ENCODE measurements at places on chromosomes 1 and 21.

DNA sequence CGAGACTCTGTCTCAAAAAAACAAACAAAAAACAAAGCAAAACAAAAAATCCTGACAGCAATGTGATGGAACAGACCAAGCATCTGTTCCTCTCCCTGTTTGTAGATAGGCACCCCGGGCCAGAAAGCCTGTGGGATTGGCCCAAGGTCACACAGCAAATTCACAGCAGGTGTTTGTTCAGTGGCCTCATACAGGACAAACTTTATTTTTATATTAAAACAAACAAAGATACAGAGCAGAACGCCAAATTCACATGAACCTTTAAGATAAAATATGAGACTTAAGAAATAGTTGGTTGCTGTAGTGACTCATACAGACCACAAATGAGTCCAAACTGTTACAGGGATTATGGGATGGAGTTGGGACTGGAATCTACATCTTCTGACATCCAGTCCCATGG, 2.3 kb upstream of the CELA2A start:
- no peak for DNase-seq

DNA sequence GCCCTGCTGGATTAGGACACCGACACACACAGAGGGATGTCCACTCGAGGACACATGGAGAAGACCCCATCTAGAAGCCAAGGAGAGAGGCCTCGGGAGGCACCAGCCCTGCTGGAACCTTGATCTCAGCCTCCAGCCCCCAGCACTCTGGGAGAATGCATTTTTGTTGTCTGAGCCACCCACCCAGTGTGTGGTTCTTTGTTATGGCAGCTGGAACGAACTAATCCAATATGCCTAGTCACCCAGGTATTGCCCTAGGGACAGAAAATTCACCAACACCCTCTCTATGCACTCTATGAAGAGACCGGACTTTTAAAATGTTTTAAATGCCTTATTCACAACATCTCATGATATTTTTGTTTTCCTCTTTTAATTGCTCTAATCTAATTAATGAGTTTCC, 117.4 kb downstream of the CRYAA start:
- DNase-seq: no peak

DNA sequence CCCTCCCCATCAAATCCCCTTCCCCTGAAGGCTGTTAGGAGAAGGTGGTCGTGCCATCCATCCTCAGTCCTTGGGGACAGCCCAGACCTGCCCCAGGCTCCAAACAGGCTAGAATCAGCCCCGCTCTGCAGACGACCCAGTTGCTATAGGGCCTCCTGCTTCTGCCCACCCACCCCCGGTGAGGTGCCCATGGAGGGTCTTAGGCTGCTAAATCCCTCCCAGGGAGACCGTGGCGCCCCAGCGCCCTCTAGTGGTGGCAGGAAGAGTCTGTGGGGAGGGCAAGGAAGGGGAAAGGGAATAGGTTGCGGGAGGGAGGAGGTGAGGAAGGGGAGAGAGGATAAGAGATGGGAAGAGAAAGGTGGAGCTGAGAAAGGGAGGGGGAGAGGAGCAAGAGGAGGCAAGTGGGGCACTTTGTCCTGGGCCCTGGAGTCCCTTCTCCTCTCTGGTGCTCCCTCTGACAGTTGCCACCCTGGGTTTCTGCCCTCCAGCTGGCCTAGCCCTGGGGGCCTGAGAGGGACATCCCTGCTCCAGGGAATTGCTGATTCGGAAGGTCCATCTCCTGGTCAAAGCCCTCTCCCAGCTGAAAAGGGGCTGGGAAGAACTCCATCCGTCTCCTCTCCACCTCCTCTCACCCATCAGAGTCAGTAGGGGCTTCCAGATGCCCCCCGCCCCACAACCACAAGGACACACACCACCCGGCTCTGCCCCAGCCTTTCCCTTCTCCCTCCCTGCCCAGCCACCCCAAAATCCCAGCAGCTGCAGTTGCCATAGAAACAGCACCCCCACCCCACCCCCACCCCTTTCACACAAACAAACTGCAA, 55.4 kb downstream of the CAMK2N1 start:
- DNase-seq: no peak

DNA sequence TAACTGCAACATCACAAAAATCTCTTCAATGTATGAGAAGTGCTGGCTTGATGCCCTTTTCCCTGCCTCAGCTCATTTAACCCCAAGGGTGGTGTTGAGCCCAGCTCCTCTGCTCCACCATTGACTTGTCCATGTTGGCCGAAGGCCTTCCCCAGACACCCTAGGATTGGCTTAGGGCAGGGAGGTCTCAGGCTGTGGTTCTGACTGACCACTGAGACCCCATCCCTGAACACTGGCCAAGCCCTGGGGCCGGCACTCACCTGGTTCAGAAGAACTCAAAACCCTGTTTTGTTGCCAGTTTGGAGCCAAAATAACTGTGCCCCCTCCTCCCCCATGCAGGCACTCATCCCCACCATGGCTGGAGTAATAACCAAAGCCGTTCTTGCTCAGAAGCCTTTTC, 38.6 kb downstream of the NENF start:
- DNase-seq: no peak

- no peak for DNase-seq
These were observed 36.6 kb upstream of the WNT2B start for GRCh38 chr1:112472142-112472541.

GRCh38 chr1:21774835-21775549, 8.0 kb downstream of the USP48 start:
- DNase-seq: no peak

- peak; percentile 8 for DNase-seq
These were observed at the start of gene PADI2 for GRCh38 chr1:17119076-17119772. PADI2 (minus strand) TSS chr1:17119451; CDS start chr1:17119371, 80 bp downstream.

DNA sequence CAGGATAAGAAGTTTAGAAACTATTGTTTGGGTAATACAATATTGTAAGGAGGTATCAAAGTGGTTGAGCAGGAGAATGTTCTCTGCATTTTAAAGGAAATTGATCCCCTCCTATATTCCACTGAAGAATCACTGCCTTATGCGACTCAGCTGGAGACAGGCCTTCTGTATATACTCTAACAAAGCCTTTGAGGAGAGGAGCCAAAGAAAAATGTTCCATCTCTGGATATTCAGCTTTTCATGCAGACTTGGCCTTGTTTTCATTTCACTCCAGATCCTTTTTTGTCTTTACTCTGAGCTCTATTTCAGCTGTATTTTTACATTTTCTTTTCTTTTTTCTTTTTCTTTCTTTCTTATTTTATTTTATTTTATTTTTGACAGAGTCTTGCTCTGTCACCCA, 42.1 kb upstream of the S1PR1 start:
- no peak for DNase-seq

DNA sequence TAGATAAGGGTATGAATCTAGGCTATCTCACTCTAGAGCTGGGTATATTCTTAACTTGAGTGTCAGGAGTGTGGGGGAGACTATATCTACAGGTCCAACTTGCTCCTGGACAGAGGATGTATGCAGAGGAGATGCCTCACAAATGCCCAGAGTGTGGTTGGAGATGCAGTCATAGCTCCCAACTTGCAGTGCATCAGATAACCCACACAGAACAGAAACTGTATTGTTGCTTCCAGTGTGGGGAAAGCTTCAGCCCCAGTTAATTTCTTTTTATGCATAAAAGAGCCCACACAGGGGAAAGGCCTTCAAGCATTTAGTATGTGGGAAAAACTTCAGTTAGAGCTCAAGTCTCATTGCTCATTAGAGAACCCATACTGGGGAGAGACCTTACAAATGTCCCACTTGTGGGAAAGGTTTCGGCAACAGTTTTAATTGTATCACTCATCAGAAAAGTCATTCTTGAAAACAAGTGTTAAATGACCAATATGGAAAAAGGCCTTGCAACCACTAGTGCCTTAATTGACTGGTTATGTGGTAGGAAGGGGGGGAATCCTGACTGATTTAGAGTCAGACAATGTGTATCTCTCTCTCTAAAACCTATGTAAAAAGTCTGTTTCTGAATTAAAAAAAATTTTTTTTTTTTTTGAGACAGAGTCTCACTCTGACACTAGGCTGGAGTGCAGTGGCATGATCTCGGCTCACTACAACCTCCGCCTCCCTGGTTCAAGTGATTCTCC, 67.9 kb downstream of the EBNA1BP2 start:
- no peak for DNase-seq

- DNase-seq: no peak
These were observed 56.8 kb downstream of the ITGB3BP start for GRCh38 chr1:63466181-63466580.

- no peak for DNase-seq
These were observed 112.5 kb upstream of the CACHD1 start for GRCh38 chr1:64357422-64357821.

GRCh38 chr1:163436140-163436812, 114.5 kb downstream of the NUF2 start:
- no peak for DNase-seq

GRCh38 chr1:243740255-243740999, 109.6 kb downstream of the AKT3 start:
- no peak for DNase-seq

DNA sequence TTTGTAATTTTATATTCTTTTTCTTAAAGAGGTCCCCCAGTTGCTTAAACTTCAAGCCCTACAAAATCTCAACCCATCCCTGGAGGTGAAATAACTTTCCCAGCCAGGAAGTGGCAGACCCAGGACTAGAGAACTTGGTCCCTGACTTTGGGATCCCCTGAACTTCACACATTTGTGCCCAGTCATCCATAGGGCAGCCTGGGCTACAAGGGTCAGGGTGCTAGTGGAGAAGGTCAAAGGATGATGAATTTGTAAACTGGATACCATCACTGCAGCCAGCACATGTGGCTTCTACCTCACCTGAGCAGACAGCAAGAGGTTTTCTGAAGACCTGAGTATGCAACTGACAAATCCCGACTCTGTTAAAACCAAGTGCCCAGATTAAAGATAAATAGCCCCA, 31.4 kb downstream of the HIVEP3 start:
- no peak for DNase-seq

- DNase-seq: no peak
These were observed 37.2 kb downstream of the KCNJ6 start for GRCh38 chr21:37878946-37879660.

DNA sequence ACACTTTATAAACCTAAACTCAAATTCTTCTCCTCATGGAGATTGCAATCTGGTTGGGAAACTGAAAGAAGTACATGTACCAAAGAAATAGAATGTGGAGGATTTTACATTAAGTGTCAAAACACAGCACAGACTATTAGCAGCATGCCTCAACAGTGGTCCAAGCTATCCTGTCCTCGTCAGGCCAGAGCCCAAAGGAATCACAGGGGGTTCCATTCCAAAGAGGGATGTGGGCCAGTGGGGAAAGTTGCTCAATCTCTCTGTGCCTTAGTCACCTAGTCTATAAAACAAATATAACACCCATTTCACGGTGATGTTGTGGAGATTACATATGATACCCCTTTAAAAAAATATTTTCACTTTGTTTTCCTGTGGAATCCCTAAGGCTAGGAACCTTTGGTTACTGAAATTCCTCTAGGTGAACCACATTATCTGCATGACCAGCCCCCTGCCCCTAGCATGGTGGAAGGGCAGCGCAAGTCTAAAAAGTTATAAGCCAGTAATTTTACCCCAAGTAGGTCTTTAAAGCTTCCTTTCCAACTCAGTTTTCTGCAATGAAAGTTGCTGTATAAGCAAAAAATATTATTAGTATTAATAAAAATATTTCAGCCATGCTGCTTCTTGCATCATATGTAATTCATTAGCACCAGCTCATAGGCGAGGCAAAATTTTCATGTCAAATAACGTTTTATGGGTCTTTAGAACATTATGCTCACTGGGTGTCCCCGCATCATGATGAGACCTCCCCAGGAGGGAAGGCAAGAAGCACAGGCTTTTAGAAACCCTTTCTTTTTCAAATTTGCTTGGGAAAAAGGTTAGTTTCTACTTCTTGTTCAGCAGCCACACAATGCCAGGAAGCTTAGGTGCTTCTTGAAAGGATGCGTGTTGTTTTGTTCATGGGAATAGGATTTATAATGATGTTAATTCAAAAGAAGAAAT, 548.8 kb upstream of the PKN2 start:
- no peak for DNase-seq

DNA sequence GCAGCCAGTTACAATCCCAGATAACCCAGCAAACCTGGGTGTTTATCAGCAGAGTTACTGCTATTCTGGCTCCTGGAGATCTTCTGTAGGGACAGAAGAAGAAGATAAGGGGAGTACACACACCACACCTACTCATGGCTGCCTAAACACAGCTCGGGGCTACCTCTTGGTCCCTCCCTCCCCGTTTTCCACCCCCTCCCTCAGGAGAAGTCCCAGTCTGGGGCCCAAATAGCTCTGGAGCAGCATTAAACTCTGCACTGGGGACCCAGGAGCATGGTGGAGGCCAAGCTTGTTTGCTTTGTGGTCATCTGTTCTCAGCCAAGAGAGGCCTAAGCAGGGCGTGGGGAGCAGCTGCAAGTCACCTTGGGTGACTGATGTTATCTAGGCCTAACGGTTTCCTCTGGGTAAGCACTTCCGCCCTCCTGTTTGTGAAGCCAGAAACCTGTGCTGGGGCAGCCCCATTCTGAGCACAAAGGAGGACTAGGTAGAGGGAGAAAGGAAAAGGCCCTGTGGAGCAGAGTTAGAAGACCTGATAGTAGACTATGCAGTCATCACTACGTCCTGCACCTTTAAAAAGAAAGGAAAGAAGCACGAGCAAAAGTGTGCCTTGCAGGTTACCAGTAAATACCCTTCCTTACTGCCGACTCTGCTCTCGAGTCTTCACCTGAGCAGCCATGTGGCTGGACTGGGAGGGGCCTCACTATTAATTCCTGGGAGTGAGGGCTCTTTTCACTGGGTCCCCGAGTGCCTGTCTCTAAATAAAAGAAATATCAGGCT, 2.0 kb upstream of the RCSD1 start:
- peak; percentile 36 for DNase-seq

DNA sequence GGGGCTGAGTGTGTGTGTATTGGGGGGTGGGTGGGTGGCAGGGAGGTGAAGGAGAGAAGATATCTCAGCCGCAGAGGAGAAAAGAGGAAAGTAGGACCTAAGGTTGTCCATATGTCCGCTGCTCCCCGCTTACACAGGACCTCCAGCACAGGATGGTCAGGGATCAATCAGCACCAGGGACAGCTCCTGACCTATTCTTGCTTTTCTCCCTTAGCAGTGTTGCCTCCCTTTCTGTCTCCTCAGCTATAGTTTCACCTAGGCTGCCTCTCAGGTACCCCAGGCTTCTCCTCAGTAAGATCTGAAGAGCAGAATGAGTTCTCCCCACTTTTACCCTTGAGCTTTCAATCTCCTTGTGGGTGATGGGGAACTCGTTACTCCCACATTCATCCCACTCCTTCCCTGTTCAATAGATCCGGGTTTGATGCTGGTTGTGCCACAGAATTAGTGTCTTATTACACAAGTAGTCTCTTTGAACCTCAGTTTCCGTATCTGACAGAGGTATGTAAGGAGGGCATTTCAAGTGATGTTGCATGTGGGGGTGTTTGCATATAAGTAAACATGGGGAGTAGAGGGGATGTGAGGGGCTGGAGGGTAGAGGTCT, 1.4 kb upstream of the DPH2 start:
- no peak for DNase-seq

DNA sequence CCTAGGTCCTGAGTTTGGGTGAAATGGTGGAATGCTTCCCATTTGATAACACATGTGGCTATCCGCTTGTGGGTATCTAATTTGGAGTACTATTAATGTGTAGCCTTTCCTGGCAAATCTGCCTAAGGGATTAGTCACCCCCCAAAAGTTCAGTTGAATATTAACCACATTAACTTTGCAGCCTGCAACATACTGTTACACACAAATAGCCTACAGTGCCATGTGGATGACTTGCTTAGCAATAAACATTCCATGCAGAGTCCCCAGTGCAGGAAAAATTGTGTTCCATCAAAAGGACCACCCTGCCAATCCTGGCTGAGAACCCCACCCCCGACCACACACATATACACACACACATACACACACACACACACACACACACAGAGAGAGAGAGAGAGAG, 303.3 kb upstream of the ESRRG start:
- no peak for DNase-seq

Data from stimulated activated CD8-positive, alpha-beta memory T cell treated with anti-CD3 and anti-CD28 coated beads, Interleukin-7, amount 100 ng/mL, for 1 hour (primary cell).